Stimulated activated CD4-positive, alpha-beta T cell treated with anti-CD3 and anti-CD28 coated beads, Interleukin-2, amount 100 ng/mL, for 24 hours (primary cell): ENCODE measurements at places on chromosomes 7 and 10.
A peak's percentile ranks its signal among the peaks of the same experiment; 100 is the strongest.

DNA sequence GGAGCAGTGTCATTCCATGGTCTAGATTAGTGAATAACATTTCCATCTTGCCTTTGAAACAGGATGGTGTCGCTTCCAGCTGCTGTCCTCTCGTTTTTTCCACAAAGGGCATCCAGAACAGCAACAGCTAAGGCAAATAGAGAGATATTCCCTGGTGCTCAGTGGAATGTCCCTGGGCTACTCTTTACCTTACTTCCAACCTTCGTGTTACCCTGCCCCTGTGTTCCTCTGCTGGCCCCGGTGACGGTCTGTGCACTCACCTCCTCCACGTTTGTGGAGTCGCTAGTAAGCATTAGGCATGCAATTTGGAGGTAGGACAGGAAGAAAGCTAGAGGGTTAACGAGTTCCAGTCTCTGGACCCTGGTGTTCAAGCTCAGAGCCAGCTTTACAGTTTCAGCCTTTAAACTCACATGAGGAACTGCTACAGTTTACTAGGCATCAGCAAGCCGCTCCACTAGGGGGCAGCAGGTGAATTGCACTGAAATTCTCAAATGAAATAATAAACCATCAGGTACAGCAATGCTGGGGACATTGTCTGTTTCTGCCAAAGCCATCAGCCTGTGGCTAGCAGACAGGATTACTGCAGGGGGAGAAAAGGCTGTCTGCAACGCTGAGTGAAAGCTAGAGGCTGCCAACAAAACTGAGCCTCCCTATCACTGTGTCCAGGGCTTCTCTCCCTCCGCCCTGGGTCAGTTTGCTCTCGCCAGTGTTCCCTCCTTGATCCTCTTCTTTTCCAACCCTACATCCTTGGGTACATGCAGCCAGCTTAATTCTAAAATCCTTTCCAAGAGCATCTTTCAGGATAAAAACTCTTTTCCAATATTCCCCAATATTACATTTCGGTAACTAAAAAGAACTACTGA lies 9.0 kb downstream of the MRPL32 start:
- peak; percentile 83 for DNase-seq

- no peak for DNase-seq
These were observed 6.1 kb downstream of the DBF4 start for GRCh38 chr7:87882151-87882937.

GRCh38 chr10:91163269-91163868 lies 57.1 kb upstream of the PCGF5 start:
- peak; percentile 70 for DNase-seq

DNA sequence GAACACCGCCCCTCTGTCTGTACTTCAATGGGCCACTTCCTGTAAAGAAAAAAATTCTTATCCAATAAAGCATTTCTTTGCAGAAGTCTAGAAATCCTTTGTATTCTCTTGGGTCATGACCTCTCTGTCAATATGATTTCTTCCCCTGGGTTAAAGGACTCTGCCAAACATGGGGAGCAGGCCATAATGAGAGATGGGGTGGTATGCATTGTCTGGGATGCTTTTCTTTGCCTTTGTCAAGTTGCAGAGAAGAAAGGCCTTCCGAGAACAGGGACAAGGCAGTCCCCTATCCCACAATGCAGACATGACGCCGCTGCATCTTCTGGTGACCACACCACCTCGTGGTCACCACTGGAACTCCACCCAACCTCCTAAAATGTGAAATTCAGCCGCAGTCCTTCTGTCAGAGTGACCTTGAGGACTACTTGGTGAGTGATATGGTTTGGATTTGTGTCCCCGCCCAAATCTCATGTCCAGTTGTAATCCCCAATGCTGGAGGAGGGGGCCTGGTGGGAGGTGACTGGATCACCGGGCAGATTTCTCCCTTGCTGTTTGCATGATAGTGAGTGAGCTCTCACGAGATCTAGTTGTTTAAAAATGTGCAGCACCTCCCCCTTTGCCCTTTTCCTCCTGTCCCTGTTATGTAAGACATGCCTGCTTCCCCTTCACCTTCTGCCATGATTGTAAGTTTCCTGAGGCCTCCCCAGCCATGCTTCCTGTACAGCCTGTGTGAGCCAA lies 15.2 kb upstream of the FRMPD2 start:
- peak; percentile 56 for DNase-seq

- DNase-seq, result no peak
These were observed 45.8 kb upstream of the PRSS58 start for GRCh38 chr7:142303650-142304049.

DNA sequence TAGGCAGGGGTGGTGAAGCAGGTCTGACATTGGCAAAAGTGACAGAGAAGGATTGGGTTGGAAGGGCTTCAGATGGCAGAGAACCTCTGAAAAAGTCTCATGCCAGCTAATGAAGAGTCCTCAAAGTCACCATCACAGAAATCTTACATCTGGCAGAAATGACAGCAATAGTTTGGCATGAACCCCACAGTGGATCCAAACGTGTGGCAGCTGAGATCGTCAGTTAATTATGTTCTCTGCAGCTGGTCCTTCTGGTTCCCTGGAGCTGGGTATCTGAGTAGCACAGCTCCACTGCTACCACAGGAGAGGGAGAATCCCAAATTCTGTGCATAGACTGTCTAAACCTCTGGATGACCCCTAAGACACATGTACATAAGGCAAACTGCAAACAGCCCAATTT lies 73.4 kb downstream of the ALOX5 start:
- DNase-seq, result no peak

- DNase-seq, result no peak
These were observed 12.5 kb upstream of the KLHL7 start for GRCh38 chr7:23093111-23093510.

DNA sequence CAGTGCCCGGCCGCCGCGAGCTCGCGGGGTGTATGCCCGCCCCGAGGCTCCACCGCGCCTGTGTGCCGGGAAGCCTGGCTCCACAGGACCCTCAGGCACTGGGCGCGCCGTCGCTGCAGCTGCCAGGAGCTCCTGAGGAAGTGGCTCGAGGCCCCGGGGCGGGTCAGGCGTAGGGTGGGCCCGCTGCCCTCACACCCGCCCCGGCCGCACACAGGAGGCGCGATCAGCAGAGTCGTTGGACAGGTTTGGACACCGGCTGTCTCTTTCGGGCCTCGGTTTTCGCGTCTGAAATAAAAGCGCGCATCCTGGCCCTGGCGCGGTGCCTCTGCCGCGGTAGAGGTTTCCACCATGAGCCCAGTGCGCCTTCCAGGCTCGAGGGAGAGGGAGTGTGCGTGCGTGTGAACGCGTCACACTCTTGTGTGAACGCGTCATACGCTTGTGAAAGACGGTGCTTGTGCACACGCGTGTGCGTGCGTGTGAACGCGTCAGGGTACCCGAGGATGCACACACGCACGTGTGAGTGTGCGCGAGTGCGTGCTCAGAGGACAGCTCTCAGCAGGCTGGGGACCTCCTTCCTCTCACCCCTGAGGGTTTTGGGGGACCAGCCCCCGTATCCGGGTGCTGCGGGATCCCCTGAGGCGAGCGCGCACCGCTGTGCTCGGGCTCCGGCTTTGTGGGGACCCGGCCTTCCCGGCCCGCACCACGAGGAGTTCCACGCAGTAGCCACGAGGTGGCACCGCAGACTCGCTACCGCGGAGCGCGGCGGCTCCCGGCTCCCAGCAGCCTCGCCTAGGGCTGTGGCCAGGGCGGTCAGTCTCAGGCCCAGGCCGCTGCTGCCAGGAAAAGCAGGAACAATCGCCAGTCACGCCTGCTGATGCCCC lies 83.8 kb downstream of the BMS1 start:
- peak; percentile 62 for DNase-seq

GRCh38 chr7:12581897-12582296 lies 11.4 kb downstream of the SCIN start:
- no peak for DNase-seq

GRCh38 chr10:80492848-80493521 lies 38.9 kb downstream of the TSPAN14 start:
- no peak for DNase-seq

DNA sequence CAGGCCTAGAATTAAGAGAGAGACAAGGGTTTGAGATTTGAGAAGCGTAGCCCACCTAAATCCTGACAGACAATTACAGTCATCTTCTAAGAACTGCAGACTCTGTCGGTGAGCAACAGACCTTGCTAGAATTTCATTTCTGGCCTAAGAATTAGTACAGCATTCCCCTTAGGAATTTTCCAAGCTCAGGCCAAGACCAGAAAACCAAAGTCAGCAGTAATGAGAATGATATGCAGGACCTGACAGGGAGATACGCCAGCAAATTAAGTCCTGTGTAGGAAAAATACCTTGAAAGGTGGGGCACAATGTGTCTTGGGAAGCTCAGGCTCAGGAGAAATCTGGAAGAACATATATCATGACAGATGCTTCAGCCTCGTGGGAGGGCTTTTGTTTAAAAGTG lies 52.7 kb upstream of the HERPUD2 start:
- no peak for DNase-seq

DNA sequence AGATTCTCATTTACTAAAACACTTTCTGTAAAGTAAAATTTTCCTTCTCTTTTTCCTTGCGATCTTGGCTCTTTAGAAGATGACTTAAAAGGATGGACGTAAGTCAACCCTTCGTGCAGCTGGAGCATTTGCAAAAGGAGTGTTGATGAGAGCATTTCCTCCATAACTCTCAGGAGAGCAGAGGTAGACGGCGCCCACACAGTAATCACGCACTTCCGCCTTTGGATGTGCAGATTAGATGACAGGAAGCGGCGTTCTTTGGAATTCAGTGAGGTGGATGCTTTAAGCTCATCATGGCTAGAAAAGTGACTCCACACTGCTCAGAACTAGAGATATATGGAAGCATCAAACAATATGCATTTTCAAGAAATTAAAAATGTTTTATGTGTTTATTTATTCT lies 43.0 kb upstream of the NPS start:
- no peak for DNase-seq

- no peak for DNase-seq
These were observed 881.0 kb upstream of the LRRN3 start for GRCh38 chr7:110209884-110210283.

DNA sequence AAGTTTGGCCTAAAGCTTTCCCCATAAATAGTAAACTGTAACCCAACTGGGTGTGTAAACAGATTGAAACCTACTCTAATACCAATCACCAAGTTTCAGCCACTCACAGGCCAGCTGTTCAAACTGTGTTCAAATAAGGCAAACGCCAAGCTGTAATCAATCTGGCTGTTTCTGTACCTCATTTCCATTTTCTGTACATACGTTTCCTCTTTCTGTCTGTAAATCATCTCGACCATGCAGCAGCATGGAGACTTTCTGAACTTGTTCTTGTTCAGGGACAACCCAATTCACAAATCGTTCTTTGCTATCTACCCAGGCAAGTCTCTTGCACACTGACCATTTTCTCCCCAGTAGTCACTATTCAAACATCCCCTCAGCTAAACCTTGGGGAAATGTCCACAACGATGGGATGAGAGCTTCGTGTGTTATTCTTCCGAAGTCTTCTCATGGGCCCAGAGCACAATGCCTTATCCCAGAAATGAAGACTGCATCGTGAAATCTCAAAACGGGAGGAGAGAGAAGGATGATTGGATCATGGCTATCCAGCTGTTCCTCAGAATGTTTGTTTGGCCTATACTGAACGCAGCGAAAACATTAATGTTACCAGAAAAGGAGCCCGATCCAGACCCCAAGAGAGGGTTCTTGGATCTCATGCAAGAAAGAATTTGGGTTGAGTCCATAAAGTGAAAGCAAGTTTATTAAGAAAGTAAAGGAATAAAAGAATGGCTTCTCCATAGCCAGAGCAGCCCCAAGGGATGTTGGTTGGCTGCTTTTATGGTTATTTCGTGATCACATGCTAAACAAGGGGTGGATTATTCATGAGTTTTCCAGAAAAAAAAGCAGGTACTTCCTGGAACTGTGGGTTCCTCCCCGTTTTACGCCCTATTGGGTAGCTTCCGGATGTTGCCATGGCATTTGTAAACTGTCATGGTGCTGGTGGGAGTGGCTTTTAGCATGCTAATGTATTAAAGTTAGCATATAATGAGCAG lies 86.2 kb downstream of the SLC16A9 start:
- DNase-seq, result no peak

- DNase-seq, result no peak
These were observed 77.2 kb downstream of the CH25H start for GRCh38 chr10:89129911-89130310.

- DNase-seq, result no peak
These were observed 373.0 kb upstream of the SMIM30 start for GRCh38 chr7:113491305-113491704.

GRCh38 chr7:121739465-121739864 lies 133.5 kb upstream of the PTPRZ1 start:
- DNase-seq, result no peak

DNA sequence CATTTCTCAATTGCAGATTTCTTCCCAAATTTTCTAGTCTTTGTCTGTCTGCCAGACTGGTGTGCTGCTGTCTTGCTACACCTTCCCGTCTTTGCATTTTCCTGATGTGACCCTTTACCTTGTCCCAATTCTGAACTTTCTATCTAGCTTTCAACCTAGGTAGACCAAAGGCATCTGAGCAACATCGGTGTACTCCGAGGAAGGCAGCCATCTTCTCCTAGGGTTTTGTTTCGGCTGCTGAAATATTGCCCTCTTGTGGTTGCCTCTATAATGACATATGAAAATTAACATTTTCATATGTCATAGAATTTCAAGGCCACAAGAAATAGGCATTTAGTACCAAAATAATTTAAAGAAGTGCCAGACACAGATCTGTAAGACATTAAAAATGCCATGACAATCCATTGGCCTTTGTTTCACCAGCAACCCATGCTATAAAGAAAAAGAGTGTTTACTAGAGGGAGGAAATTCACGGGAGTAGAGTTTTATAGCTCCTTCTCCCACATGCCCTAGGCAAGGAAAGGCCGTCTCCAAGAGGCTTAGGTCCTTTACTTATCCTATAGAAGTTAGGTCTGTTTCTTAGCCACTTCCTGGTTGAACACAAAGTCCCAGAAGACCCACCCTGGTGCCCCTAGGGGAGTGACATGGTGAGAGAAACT lies 23.4 kb downstream of the OR9A2 start:
- peak; percentile 25 for DNase-seq

- no peak for DNase-seq
These were observed 723.4 kb downstream of the PHTF2 start for GRCh38 chr7:78521961-78522360.

DNA sequence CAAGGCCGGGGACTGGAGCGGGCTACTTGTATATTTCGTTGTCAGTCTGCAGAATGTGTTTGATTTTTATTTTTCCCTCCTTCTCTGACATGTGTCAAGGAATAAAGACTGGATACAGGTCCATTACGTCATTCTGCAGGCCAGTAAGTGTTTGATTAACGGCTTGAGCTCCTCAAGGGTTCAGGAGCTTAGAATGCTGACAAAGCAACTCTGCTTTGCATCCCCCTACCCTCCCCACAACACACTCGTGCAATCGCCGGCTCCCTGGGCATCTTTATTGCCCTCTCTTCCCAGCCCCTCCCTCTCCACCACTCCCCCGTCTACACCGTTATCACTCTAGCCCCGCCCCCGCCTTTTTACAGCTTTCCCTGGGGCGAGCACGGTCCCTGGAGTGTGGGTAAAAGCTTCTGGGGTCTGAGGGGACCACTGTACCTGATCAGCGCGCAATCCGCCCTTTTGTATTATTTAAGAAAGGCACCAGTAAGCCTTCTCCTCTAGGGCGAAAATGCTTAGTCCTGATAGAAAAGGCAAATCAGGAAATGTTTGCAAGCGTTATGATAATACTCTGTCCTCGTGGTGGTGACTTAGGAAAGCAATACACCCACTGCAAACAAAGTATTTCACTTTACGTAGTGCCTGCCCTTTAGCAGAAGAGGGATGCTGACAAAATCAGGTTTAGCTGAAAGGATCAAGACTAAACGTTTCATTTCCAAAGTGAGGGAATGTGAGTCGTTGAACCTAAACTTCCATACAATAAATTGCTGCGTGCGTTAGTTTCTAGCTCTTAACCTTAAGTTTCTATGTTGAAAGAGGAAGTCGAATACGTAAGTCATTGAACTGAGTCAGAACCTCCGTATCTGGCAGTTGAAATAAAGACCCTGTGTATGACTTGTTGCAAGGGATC lies 1.4 kb upstream of the CREB5 start:
- DNase-seq, result peak; percentile 19
